ENCODE measurements at places on chromosomes 2 and 18. TPM values are rescaled to one million over a fixed set of nuclear protein-coding genes. Genes with fewer than 3 reads are reported as not detected.

GRCh38 chr2:178273787-178274360 lies 79.6 kb downstream of the OSBPL6 start:
- DNase-seq: no peak

GRCh38 chr2:216607277-216607560 lies 26.0 kb upstream of the IGFBP2 start:
- DNase-seq: no peak

GRCh38 chr2:60523963-60524362 lies 29.5 kb downstream of the BCL11A start:
- no peak for DNase-seq

DNA sequence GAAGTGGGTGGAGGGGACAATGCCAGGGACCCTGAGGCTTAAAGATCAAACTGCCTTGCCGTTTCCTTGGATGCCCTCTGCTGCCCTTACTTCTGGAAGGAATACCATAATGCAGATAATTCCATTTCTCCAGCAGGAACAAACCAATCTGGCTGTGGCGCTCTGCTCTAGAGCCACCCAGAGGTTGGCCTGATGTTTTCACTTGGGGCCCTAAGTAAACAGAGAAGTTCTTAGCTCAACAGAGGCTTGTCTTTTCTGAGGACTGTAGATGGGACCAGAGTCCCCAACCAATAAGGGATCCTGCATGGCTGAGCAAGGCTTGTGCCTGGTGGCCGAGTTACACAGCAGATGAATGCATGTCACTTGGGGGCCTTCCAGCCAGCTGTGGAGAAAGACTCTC lies 230.2 kb downstream of the ZBTB7C start:
- no peak for DNase-seq

DNA sequence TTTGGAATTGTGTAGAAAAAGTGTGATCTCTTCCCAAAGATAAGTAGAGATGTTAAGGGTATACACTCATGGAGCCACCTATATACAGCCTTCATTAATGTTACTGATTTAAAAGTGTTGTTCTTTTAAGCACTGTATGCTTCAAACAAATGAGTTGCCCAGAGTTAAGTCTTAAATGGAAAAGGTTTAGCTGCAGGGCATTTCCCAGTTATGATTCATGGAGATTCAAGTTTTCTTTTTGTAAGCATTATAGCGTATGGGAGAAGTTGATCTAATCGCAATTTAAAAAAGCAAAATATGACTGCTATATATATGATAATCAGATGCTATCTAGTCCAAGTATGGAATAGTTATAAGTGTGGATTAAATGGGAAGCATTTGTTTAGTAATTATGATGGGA lies 4.8 kb downstream of the PDK1 start:
- no peak for DNase-seq

DNA sequence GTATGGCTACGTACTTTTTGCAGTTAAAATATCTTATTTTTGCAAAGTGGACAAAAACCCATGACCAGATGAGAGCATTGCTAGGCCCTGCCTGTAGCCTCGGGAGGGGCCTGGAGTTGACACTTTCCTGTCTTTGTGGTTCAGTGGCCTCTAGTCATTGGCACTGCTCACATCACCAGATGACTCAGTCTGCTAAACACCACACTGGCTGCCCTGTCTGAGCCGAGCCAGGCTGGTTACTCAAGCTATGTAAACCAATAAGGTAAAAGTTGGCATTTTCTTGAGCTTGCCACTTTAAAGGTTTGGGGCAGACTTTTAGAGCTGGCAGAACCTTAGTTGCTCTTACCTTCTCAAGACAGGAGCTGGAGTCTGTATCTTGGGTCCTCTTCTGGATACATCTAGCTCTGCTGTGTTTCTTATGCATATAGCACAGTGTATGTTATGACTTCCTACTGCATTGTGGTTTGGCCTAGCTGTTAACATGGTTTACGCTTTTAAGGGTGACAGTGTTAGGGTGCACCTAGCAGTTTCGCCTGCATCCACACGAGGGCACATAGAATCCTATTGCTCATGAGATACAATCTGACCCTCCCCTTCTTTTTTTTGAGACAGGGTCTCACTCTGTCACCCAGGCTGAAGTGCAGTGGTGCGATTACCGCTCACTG lies 76.4 kb downstream of the AP1S3 start:
- peak; percentile 86 for DNase-seq

- no peak for DNase-seq
Observed at GRCh38 chr18:512957-513356, 12.5 kb upstream of the COLEC12 start.

- peak; percentile 59 for DNase-seq
Observed at GRCh38 chr2:45821558-45822271, 170.2 kb downstream of the PRKCE start.

- no peak for DNase-seq
Observed at GRCh38 chr2:217787160-217787877, 215.5 kb downstream of the TNS1 start.

- no peak for DNase-seq
Observed at GRCh38 chr2:126219081-126219480, 436.9 kb upstream of the GYPC start.

GRCh38 chr18:38790303-38790702 lies 1224.7 kb upstream of the CELF4 start:
- DNase-seq: no peak

- DNase-seq: no peak
Observed at GRCh38 chr2:202754936-202755335, 116.6 kb downstream of the ICA1L start.

GRCh38 chr2:198587240-198587639 lies 782.8 kb downstream of the PLCL1 start:
- DNase-seq: no peak

- peak; percentile 85 for DNase-seq
Observed at GRCh38 chr2:68653538-68653982, 10.2 kb downstream of the PROKR1 start.

GRCh38 chr2:163081754-163082153 lies 243.2 kb upstream of the KCNH7 start:
- DNase-seq: no peak

GRCh38 chr2:216116418-216116817 lies 7.3 kb downstream of the XRCC5 start:
- DNase-seq: no peak

- DNase-seq: no peak
Observed at GRCh38 chr2:137939026-137939425, 25.2 kb upstream of the HNMT start.

- peak; percentile 94 for DNase-seq
Observed at GRCh38 chr2:233387667-233388528, 33.6 kb downstream of the DGKD start.

DNA sequence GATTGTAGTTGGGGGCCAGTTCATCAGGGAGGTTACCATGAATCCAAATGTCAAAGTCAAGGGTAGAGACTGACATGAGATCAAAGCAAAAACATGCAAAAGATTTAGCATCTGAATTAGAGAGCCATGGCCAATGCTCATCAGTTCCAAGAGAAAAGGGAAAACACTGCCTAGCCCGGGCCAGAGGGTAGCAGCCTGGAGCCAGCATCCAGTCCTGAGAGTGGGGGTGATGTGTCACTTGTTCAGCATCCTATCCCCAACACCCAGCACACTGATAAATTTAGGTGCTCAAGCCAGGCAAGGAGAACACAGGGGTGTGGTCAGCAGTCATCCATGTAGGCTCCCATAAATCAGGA lies 76.9 kb upstream of the PPP1CB start:
- DNase-seq: no peak

GRCh38 chr18:26448714-26449159 lies 99.6 kb downstream of the KCTD1 start:
- DNase-seq: no peak

DNA sequence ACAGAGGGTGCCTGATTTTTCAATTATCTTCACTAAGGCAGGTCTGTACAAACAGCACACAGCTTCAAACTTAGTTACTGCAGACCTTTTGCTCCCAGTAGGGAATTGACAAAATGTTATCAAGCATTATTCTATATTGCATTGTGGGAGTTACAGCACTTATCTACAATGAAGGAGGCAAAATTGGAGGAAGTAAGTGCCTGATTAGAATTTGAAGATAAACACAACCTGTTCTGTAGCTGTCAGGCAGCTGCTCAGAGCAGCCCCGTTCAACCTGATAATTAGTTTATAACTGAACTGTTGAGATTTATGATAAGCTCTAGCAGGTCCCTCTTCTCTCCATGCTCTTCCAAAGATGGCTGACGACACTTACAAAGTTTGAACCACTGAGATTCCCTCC lies 364.4 kb upstream of the CYRIA start:
- no peak for DNase-seq

DNA sequence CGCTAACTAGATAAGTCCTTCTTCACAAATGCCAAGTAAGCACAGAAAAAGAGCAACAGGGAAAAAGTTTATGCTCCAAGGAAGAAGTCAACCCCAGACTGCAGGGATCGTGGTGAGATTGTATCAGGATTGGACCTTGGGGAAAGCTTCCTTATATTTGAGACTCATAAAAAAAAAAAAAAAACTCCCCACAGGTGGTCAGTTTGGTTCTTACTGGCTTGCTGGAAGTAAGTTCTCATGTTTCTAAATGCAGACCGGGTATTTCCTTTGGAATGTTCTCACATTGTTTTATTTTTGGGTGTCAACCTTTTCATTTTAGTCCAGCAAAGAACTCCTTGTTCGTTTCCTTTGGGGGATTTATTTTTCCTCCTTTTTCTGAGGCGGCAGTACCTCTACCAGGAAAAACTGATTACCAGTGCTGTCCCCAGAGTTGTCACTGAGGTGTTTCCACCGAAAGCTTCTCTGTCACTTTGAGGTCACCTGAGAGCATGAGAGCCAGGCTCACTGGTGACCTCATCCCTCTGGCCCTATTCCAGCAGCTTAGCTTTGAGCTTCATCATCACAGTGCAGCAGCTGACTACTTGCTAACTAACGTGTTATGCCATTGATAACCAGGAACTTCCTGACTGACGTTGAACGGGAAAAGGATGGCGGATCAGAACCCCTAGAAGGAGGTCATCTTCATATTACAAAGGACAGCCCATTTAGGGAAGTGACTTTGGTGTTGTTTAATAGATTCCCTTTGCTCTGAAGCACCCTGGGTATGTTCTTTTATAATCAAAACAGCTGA lies 16.8 kb upstream of the ATP8B1 start:
- peak; percentile 99 for DNase-seq

DNA sequence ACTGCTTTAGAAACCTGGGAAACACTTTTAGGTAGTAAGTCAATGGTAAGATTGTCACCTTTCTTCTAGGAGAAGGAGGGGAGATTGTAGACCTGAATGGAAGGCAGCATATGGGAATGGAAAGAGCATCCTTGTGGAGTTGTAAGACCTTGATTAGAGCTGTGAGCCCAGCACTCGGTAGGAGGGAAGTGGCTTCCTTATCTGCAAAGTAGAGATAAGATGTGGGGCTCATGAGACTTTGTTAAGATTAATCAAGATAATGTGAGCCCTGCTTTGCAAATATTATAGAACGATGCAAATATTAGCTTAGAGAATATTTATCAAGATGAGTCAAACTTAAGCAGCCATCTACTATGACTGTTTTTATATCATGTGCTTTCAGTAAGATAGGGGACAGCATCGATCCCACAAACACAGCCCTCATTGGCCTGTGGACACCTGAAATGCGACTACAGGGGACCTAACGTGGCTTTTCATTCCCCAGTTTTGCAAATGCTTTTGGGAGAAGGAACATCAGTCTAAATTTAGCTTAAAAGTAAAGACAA lies 243.7 kb downstream of the LTBP1 start:
- no peak for DNase-seq

GRCh38 chr2:31083234-31083993 lies 54.8 kb downstream of the GALNT14 start:
- no peak for DNase-seq

The KDSR gene
- 26.5 TPM for total RNA-seq

The NOSTRIN gene
- 4.5 TPM for total RNA-seq

The SOX11 gene
- not detected for total RNA-seq

The CTLA4 gene
- total RNA-seq: 1.7 TPM

The SNTG2 gene
- 0.17 TPM for total RNA-seq

The PEX13 gene
- total RNA-seq: 44.9 TPM

The NAT8 gene
- not detected for total RNA-seq

The INHBB gene
- total RNA-seq: 8.5 TPM

The TDRD15 gene
- not detected for total RNA-seq

The DUSP19 gene
- total RNA-seq: 4.4 TPM

The TTC32 gene
- total RNA-seq: 8.1 TPM

The SP3 gene
- total RNA-seq: 98.9 TPM

The LRATD1 gene
- total RNA-seq: 2.4 TPM

The RNF138 gene
- total RNA-seq: 36.7 TPM

The ASPRV1 gene
- 0.34 TPM for total RNA-seq
